ENCODE measurements at places on chromosomes 2 and 18.
A peak's percentile ranks its signal among the peaks of the same experiment; 100 is the strongest.

DNA sequence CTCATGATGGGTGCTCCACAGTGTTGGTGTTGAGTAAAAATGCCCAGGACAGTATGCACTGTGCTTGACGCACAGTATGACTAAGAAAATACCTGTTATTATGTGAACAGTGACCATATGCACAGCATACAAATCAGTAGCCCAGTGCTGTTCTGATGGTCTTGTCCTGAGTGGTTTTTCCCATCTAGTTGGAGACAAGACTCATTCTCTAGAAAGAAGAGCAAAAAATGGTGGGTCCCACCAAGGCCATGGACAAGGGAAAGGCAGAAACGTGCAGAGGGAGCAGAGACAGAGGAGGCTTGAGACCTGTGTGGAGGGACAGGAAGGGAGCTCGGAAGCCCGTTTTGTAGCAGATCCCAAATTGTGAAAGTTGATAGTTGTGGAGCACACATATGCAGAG is 987 bp upstream of the SMIM21 start:
- DNase-seq: no peak

GRCh38 chr2:161400076-161400475 is 16.0 kb upstream of the TBR1 start:
- no peak for DNase-seq

DNA sequence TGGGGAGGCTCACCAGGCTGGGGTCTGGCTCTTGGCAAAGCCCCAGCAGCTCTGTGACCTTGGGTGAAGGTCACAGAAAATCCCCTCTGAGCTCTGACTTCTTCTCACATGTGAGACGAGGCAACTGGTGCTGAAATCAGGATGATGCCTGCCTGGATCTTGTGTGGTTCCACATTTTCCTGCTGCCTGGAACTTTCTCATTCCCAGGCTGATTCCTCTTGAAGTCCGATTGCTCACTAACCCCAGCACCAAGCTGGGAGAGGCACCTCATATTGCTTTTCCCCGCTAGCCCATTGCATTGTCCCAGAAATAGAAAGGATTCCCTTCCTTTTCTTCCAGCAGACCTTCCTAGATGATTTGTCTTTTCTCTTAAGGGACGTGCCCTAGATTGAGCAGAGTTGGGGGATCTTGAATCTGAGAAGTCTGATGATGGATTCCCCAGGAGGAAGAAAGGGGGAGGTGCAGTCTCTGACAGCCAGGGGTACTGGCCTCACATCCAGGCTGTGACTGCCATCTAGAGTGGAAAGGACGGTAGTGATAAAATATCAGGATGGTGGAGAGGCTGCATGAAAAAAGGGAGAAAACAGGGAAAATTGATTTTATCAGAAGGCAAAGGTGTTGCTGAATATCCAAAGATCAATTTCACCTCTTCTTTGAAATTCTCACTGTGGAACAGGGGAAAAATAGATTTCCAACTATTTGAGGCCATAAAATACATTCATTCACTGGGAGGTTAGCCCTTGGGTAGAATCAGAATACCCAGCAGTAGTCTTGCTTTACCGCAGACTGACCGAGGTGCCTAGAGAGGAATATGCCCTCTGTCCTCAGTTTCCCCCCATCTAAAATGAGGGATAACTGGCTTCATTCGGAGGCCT is 96.3 kb downstream of the FAM210A start:
- DNase-seq: no peak

DNA sequence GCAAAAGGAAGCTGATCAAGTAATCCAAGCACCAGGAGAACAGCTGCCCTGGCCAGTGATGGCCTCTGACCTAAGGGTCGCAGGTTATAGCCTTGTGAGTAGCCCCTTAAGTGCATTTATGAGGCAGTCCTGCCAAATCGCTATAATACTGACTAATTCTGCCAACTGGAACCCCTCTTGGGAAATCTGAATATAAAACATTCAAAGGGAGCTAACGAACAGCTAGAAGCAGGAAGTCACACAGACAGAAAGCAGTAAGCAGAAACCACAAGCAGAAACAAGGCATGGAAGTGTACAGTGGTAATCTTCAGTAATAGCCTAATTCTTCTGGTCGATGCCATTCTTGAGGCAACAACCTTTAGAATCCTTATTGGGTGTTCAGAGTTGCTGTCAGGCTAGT is 521.3 kb downstream of the METTL4 start:
- no peak for DNase-seq

DNA sequence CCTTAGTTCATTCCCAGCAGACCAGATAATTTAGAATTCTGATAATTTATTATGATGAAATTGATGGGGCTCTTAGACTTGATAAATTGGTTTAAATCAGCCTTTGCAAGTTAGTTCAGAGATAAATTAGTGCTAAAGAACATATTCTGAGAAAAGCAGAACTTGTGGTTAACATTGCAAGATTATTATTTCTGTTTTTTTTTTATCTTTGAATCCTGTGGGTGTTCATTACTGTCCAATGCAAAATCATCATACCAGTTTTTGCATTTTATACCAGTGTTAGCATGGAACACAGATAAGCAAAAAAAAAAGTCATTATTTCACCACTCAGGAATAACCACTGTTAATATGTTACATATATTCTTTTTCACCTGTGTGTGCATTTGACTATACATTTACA is 9.1 kb downstream of the SEPTIN2 start:
- DNase-seq: no peak

- DNase-seq: no peak
Measured at GRCh38 chr2:23602116-23602515, 217.1 kb downstream of the KLHL29 start.

- no peak for DNase-seq
Measured at GRCh38 chr2:213416832-213417231, 132.6 kb downstream of the SPAG16 start.

DNA sequence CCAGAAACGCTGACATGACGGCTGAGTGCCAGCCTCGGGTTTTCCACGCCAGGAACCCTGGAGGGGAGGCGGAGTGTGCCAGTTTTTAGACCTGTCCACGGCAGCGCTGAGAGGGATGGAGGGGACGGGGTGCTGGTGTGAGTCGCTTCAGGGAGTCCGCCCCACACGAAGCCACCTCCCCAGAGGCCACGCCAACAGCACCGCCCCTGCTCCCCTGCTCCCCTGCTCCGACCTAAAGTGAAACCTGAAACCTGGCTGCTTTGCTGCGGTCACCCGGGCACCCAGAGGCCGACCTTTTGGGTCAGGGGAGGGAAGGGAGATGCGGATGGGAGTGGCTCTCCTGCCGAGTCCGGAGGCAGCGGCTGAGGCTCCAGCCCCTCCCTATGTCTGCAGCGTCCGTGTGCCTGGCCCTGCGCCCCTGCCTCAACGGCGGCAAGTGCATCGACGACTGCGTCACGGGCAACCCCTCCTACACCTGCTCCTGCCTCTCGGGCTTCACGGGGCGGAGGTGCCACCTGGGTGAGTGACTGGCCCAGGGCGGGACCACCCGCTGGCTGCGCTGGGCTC is 38.1 kb downstream of the SNED1 start:
- peak; percentile 84 for DNase-seq

DNA sequence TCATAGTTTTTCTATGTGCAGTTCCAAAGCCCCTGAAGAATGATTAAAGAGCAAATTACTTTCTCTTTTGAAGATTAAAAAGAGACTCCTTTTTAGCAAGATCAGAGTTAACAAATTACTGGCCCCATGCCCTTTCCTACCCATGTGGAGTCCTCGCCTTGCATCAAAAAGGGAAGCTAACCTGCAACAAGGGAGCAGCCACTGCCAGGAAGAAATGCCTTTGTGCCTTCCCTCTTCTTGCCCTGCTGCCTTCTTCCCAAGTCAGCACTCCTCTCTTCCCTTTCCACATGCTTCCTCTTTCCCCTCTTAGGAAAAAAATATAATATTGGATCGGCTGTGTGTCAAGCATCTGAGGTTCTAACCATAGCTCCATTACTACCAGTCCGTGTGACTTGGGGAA is 37.1 kb upstream of the CYP1B1 start:
- DNase-seq: no peak

- DNase-seq: no peak
Measured at GRCh38 chr2:111191877-111192276, 71.2 kb downstream of the BCL2L11 start.
